Right atrium auricular region (tissue), 2 donors: ENCODE measurements at places on chromosomes 7 and 10. TPM values are rescaled to one million over a fixed set of nuclear protein-coding genes. Genes with fewer than 3 reads are reported as not detected.

The UBTD1 gene
- total RNA-seq, result 26.7 TPM

The TEX36 gene
- not detected for total RNA-seq

The UPK3B gene
- total RNA-seq, result 126 TPM

The DNAH11 gene
- total RNA-seq, result 3.5 TPM

The ACSL5 gene
- 9.2 TPM for total RNA-seq

The PLAC9 gene
- total RNA-seq, result 25.5 TPM

DNA sequence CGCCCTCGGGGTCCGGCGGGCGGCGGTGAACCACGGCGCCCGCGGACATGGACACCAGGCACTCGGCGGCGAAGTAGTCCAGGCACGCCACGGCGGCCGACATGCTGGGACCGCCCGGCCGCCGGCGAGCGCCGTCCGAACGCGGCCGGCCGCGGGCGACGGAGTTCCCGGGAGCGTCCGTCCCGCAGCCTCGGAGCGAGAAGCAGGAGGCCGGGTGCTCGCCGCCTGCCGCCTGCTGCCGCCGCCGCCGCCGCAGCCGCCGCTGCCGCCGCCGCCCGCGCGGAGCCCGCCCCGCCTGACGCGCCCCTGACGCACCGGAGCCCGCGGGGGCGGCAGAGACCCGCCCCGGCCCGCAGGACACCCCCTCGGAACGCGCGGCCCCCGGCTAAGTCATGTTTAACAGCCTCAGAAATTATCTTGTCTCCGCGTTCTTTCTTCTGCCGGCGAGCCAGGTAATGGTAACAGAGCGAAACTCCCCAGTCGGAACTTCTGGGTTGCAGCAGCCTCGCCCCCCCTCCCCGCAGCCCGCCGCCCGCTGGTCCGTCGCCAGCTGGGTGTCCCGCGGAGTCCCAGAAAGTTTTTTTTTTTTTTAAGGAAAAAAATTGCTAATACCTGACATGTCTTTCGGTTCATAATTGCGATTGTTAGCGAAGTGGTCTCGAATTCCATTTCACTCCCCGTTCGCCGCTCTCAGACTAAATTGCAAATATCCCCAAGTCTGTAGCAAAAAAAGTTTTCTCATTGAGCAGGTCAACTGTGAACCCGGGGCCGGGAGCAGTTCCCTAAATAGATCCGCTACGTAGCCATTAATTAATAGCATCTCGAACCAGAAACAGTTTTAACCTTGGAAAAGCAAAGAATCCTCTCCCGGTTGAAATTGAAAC is at the start of gene KLF14:
TSS of gene KLF14 (minus strand) at position 277 of the 884 bp plus-strand sequence. CDS start at position 103, 174 bp downstream.
- no peak for DNase-seq

DNA sequence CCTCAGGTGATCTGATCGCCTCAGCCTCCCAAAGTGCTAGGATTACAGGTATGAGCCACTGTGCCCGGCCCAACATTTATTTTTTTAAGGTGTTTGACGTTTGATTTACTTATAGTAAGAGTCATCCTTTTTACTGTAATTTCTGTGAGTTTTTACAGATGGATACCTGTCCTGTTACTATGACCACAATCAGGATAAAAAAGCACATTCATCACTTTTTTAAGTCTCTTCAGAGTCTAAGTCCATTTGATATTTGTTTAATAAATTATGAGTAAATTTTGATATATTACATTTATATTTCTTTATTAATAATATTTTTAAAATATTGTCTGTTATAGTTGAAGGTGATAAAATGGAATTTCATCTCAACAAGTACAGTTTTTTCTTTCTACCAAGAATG is 300.5 kb upstream of the KAT6B start:
- no peak for DNase-seq

- DNase-seq, result no peak
Observed at GRCh38 chr7:46682836-46683624, 762.0 kb upstream of the IGFBP3 start.

GRCh38 chr10:116271593-116272439 is 1.2 kb downstream of the GFRA1 start:
- no peak for DNase-seq

GRCh38 chr10:4479342-4479741 is 346.7 kb upstream of the AKR1E2 start:
- no peak for DNase-seq

DNA sequence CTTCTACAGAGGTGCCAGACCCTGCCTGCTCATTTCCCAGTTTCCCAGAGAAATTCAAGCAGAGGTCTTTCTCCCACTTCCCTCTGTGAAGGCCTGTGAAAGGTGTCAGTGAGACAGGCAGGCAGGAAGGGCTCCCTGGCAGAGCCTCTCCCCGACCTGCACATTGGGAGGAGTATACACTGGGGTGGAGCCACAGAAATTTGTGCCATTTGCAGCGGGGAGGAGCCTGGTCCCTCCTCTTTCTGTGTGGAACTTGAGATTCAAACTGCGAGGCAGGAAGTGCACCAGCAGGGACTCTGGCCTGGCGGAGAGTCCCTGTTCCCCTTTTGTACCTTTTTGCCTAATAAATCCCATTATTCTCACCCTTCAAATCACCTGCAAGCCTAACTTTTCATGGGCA is 54.6 kb upstream of the OPN4 start:
- peak; percentile 26 for DNase-seq

DNA sequence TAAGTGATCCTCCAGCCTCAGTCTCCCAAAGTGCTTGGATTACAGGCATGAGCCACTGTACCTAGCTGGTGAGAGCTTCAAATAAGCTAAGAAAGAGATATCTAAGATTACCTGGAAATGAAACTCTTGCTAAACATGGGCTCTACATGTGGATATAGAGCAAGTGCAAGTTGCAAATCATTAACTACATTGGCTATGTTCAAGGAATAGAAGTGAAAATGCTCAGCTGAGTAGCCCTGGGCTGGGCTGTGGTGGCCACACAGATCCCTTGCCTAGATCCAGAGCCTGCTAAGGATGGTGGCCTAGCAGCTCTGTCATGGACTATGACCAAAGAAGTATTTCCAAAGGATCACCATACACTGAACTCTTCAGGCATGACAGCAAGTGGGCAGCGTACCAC is 209.3 kb downstream of the PLXNA4 start:
- no peak for DNase-seq

DNA sequence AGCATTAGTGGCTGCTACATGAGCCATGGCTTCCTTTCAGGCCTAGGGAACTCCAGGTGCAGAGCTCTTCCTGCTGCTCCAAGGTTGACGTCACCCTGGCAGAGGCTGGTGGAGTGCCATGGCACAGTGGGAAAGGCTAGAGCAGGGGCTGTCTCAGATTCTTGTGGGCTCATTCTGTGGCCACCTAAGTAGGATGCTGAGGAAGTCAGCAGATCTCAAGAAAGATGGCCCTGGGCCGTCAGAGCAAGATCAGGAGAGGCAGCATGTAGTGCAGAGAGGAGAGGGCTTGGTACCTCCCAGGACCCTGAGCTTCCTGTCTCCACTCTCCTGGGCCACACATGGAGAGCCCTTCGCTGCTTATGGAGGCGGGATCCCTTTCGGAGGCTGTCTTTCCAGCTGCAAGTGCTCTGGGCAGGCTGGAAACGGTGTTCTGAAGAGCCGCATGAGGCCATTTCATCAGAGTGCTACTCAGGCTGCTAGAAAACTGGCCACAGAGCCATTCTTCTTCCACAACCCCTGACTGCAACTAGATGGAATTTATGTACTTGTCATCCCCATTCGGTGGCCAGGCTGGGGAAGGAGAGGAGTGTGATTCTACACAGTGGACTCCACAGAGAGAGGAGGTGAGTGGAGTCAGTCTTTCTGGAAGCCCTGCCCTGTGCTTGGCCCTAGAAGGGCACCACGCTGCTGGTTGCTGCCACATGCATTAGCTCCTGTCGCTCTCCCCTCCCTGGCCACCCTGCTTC is 304.2 kb downstream of the RPS24 start:
- peak; percentile 57 for DNase-seq

GRCh38 chr7:30266686-30267085 is 17.7 kb upstream of the ZNRF2 start:
- no peak for DNase-seq

GRCh38 chr10:8312781-8313180 is 258.3 kb downstream of the GATA3 start:
- DNase-seq, result no peak

GRCh38 chr10:24215196-24215595 is 6.3 kb downstream of the KIAA1217 start:
- no peak for DNase-seq

DNA sequence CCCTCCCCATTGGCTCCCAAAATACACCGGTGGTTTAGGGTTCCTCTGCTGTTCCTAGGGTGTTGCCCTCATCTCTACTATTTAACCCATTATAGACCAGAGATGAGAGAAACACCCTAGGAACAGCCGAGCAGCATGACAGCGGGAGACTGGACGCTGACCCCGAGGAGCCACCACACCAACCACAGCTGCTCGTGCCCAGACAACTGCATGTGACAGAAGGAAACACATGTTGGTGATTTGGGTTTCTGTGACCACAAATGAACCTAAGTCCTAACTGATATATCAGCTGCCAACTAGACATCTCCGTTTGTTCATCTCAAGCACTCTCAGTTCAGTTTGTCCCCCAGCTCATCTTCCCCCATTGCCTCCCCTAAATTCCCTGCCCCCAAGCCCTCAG is 13.4 kb downstream of the CFAP43 start:
- DNase-seq, result no peak

DNA sequence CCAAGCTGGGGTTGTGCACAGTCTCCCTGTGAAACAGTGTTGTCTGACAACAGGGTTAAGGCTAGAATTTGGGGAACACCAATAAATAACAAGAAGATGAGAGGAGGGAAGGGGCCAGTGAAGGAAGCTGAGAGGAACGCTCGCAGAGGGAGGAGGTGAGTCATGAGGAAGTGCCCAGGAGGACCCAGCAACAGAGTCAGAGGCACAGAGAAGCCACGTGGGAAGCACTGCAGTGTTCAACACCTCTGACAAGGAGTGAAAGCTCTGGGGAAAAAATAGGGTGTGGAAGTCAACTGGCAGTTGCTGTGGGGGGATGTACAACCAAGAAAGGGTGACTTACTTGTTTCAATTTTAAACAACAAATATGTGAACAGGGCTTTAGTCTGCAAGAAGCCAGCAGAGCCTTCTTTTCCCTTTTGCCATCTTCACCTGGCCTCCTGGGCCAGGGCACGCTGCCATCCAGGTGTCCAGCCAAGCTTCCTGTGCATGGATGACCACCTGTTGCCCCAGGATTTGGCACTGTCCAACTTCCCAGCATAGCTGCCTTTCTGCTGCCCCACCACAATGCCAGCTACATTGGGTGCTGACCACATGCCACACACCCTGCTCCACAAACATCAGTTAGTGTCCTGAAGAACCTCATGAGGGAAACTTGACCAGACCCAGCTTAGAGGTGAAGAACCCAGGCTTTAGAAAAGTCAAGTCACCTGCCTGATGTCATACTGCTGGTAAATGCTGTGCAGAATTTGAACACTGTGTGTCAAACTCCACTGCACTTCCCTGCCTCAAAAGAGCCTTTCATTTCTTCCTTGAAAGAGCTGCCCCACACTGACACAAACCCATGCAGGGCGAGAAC is 69.6 kb downstream of the ATXN7L1 start:
- DNase-seq, result no peak

- DNase-seq, result no peak
Observed at GRCh38 chr7:48244864-48245271, 73.6 kb downstream of the ABCA13 start.

- DNase-seq, result no peak
Observed at GRCh38 chr10:117540640-117541404, 1.7 kb upstream of the EMX2 start.

DNA sequence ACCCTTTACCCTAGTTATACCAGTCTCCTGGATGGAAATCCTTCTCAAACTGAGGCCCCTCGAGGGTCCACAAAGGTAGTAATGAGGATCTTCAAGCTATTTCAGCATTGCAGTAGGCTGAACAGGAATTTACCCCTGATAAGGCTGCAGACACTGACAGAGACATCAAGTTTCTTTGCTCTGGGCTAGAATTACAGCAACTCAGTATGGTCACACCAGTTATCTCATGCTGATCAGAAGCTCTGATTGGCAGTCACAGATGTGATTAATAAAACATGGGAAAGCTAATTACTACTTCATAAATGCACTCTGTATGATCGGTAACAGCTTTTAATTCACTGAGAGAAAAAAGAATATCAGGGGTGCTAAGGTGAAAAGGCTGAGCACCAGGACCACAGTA is 30.6 kb downstream of the FAM204A start:
- DNase-seq, result no peak

DNA sequence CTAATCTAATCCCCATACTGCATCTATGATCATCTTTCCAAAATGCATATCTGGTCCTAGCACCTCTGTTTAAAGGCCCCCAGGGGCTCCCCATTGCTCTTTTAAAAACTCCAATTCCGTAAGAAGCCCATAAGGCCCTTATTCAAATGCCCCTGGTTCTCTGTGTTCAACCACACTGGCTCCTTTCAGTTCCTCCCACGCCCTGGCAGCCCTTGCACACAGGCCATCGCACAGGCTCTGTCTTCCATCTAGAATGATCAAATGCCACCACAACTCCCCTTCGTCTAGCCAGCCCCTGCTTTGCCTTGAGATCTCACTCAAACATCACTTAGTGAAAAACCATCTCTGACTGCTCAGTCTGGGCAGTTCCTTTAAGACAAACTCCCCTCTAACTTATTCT is 112.9 kb upstream of the LYZL2 start:
- DNase-seq, result no peak

- no peak for DNase-seq
Observed at GRCh38 chr7:98314469-98314868, 33.0 kb downstream of the BRI3 start.

- peak; percentile 34 for DNase-seq
Observed at GRCh38 chr10:11209830-11210181, 192.1 kb downstream of the CELF2 start.

DNA sequence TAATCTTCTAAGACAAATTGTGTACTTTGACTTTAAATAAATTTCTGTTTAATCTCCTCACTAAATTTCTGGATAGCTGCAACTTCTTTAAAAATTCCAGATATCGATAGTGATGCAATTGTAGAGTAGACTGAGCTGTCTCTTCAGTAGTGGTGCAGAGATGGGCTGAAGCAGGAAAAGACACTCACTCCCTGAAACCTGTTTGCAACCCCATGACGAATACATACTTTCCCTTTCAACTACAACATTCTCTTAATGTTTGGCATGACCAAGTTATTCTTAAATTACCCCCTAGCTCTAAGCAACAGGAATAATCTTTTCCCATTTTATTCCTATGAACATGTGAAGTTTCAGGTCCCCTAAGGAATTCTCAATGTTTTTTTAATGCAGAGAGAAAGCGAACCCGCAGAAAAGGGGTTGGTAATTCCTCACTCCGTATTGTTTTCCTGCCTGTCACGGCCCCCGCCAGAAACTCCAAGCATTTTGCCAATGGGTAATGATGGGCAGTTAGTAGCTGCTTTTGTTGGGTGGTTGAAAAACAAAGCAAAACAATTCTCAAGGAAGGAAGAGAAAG is 1.3 kb downstream of the THSD7A start:
- no peak for DNase-seq

- peak; percentile 72 for DNase-seq
Observed at GRCh38 chr7:5354460-5355232, 69.0 kb downstream of the TNRC18 start.
